MG63 (cell line): ENCODE measurements at places on chromosomes 4 and X.

- no peak for DNase-seq
Observed at GRCh38 chrX:74187211-74187610, 116.8 kb upstream of the ZCCHC13 start.

DNA sequence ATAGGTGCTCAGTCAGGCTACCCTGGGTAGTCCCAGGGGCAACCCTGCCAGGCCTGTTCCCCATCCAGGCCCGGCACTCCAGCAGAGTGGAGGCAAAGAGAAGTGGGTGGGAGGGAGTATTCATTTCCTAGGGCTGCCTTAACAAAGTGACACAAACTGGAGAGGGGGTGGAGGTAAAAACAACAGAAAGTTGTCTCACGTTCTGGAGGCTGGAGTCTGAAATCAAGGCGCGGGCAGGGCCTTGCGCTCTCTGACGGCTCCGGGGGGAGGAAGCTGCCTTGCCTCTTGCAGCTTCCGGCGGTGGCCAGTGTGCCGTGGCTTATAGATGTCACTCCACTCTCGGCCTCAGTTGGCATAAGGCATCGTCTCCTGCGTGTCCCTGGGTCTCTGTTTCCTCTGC lies 90.8 kb downstream of the DCTD start:
- DNase-seq: no peak

DNA sequence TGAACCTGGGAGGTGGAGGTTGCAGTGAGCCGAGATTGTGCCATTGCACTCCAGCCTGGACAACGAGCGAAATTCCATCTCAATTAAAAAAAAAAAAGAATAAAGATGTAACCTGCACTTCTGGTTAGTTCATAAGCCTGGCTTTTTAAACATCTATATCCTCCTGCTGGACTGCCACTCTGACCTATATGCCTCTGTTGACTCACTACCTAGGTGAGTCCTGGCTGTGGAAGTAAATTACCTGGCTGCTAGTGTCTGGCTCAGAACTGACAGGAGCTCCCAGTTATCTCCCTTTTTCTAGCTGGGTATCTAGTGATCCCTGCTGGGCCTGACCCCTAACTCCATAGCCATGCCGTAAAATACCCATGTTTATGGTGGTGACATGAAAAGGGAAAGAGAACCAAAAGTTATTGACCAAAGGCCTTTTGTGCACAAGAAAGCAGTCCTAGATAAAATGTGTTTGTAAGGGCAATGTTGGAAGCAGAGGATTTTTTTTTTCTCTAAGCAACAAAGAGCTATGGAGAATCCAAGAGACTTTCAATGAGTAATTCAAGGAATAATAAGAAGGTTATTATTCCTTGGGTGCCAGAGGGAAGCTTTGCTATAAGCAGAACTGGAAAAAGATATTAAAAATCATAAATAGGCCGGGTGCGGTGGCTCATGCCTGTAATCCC lies 10.4 kb upstream of the G3BP2 start:
- no peak for DNase-seq

GRCh38 chrX:50941638-50942037 lies 31.1 kb downstream of the BMP15 start:
- peak; percentile 1 for DNase-seq

GRCh38 chr4:88705805-88706492 lies 8.3 kb upstream of the NAP1L5 start:
- DNase-seq: no peak

- no peak for DNase-seq
Observed at GRCh38 chrX:110060317-110060716, 57.4 kb downstream of the TMEM164 start.

DNA sequence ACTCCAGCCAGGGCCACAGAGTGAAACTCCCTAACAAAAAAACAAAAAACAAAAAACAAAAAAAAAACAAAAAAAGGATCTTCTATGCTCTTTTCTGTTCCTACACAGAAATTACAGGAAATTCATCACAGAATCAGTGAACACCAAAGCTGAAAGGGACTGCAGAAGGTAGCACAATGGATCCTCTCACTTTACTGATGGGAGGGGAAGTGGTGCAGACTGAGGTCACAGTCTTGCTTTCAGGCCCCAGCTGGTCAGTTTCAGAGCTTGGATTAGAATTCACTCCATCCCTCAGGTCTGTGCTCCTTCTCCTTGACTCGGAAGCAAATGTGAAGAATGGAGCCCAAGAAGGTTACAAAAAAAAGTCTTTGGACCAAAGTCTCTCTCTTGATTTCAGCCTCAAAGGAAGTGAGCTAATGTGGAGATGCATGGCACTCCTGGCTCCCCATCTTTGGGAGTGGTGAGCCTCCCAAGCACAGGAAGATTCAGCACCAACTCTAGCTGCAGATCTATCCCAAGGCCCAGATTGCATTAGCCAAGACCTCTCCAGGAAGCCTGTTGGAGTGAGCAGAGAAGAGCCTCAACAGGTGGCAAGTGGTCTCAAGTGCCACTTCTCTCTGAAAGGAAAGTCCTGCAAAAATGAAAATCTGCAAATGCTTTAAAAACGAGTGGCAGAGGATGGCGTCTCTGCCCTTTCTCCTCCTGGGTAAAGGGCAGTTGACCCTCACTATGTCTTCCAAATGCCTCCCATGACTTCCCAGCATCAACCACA lies 176.0 kb downstream of the MAML3 start:
- no peak for DNase-seq

GRCh38 chrX:77446908-77447652 lies at the start of gene FGF16:
TSS of gene FGF16 (plus strand) at chrX:77447389. CDS start at chrX:77447675, 286 bp downstream.
- DNase-seq: no peak

DNA sequence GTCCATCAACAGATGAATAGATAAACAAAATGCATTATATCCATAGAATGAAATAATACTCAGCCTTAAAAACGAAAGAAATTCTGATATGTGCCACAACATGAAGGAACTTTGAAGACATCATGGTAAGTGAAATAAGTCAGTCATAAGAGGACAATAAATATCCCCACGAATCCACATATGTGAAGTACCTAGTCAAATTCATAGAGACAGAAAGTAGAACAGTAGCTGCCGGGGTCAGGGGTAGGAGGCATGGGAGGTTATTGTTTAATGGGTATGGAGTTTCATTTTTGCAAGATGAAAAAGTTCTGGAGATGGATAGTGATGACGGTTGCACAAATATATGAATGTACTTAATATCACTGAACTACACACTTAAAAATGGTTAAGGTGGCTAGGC lies 151.6 kb upstream of the MAP3K15 start:
- no peak for DNase-seq
